KG1 (cell line): ENCODE measurements at places on chromosomes 1 and 21.
A peak's percentile ranks its signal among the peaks of the same experiment; 100 is the strongest.

DNA sequence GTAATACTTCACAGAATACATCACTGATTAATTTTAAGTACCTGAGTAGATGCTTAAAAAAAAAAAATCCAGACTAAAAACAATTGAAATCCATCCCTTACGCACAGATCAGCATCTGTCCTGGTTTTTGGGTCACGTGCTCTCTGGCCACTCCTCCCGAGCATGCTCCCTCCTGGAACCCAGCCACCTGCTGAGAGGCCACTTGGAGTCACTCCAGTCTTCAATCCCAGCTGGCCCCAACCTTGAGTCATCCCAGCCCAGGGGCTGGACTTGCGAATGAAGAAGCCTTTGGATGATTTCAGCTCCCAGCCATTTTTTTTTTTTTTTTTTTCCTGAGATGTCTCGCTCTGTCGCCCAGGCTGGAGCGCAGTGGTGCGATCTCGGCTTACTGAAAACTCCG is 8.9 kb downstream of the MAP1LC3C start:
- no peak for DNase-seq

DNA sequence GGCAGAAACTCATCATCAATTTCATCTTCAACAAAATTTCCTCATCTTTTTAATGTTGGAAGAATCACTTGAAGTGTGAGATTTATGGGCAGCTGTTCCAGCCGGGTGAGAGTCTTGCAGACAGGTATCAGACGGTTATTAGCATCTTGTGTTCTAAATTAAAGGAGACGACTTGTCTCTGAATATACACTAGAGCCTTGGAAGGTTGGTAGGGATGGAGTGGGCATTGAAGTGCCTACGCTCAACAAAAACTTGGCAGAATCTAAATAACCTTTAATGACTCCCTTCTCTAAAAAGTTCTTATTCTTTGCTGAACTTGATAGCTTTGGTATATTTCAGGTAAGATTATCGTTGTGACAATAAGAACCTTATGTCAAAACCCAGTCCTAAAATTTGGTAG is 111.5 kb upstream of the MAGI3 start:
- no peak for DNase-seq

GRCh38 chr1:72394457-72394856 is 112.1 kb upstream of the NEGR1 start:
- no peak for DNase-seq

GRCh38 chr1:33454646-33455282 is 17.7 kb upstream of the ZSCAN20 start:
- no peak for DNase-seq

DNA sequence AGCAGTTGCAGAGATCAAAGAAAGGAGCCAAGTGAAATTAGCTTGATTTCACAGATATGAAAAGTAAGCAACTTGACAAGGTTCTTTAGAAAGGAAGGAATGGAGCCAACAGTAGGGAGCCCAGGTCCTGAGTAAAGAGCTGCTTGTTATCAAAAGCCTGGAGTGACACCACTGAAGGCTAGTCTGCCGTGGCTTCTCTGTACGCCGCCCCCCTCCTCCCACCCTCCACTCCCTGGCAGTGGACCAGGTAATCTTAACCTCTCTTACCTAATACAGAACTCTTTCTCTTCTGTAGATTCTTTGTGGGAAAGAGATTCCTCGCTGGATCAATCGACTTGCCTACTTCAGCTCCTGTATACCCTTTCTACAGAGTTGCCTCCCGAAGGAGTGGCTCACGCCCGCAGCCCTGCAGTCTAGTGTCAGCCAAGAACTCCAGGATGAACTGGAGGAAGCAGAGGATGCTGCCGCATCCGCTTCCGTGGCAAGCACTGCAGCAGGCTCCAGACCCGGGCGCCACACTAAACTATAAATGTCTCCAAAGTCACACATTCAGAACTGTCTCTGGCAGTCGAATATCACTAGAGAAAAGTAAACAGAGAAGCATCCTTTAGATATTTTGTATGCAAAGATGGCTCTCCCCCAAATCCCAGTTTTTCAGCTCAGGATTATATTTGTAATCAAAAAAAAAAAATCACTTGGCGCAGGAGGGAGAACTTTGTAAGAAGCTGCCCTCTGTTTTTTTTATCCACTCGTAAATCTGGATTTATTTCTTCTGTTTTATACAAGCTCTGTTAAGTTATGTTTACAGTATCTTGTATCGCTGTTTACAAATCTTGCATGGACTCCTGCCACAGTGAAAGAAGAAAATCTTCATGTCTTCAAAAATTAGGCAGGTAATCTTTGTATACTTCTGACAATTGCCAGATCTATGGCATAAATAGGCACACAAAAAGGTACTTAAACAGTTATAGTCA is 52.6 kb downstream of the DESI2 start:
- no peak for DNase-seq

- no peak for DNase-seq
Measured at GRCh38 chr21:29308456-29308783, 9.7 kb downstream of the BACH1 start.

- no peak for DNase-seq
Measured at GRCh38 chr21:38243732-38244406, 12.9 kb upstream of the KCNJ15 start.

DNA sequence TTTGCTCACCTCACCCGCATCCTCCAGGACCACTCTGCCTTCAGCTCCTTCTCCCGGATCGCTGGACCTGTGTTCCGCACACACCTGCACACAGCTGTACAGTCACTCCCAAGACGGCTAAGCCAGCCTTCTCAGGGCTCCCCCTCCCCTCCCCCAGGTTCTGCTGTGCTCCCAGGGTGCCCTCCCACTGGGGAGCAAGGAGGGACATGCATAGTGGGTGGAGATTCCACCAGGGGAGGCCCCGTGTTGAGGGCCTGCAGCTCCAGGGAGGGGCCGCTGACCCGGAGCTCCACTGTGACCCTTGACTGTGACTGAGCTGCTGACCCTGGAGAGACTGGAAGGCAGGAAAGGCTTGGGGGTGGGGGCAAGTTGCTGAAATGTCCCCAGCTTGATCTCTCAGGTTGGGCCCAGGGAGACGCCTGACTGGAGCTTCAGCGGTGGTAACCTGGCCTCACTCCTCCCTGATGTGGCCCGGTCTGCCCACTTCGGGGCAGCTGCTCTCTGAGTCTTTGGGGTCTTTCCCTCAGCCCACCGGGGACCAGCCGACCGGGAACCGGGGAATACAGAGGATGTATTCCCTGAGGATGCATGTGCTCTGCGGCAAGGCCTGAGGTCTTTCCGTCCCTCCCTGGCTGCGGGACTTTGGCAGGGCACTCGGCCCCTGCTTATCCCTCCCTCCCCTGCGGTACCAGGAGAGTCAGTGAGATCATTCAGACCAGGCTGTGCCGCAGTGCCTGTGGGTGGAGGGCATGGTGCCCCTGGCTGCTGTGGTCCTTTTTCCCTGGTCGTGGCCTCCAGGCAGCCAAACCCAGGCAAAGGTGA is 28.6 kb upstream of the PLCH2 start:
- DNase-seq = no peak

DNA sequence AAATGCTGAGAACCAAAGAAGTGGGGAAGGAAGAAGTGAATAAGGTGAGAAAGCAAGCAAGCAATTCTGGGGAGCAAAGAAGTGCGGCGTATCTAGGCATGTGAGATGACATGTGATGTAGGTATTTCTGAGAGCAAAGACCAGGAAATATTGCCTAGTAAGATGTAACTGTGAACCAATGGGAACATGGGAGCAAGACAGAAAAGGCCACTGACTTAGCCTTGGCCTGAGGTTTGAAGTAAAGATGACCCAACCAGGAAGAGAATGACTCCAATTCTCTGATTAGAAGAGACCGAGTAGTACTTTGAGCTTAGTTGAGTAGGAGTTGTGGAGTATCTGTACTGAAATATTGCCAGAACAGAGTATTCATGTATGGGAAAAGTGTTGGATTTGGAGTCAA is 31.1 kb downstream of the SLAMF6 start:
- DNase-seq = no peak

DNA sequence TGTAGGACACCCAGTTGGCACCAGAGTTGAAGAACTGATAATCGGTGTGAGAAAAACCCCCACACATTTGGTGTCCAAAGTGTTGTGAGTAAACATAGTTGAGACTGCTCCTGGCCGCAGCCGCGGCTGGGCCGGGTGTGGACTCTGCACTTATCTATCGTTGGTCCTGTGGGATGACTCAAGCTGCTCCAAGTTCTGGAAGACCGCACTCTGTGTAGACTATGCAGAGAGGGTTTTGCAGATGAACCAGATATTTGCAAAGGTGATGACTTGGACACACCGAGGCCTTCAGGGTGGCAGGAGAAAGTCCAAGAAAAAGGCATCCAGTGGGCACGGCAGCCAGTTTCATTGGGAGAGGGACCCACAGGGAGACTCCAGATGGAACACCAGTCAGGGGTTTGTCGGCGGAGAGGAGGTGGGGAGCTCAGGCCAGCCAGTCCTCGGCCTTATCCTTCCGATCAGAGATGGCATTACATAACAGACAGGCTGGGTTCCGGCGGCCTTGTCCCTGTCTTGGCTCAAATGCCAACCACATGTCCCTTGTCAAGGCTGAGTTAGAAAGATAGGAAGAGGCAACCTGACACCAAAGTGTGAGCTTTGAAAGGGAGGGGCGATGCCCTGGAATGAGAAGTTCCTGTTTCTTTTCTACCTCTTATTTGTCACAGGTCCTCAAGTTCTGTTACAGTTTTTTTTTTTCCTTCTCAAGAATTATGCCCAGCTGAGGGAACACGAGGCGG is 21.1 kb downstream of the C2CD2 start:
- peak; percentile 49 for DNase-seq

GRCh38 chr1:24058671-24059455 is 53.1 kb downstream of the MYOM3 start:
- no peak for DNase-seq
